Kidney (tissue), 22 donors: ENCODE measurements at places on chromosomes 3 and 15.
A peak's percentile ranks its signal among the peaks of the same experiment; 100 is the strongest.

GRCh38 chr3:71582036-71582611 is 1.4 kb downstream of the FOXP1 start:
- peak; percentile 84 for DNase-seq

- no peak for DNase-seq
These were observed 497.7 kb upstream of the THBS1 start for GRCh38 chr15:39083213-39083612.

DNA sequence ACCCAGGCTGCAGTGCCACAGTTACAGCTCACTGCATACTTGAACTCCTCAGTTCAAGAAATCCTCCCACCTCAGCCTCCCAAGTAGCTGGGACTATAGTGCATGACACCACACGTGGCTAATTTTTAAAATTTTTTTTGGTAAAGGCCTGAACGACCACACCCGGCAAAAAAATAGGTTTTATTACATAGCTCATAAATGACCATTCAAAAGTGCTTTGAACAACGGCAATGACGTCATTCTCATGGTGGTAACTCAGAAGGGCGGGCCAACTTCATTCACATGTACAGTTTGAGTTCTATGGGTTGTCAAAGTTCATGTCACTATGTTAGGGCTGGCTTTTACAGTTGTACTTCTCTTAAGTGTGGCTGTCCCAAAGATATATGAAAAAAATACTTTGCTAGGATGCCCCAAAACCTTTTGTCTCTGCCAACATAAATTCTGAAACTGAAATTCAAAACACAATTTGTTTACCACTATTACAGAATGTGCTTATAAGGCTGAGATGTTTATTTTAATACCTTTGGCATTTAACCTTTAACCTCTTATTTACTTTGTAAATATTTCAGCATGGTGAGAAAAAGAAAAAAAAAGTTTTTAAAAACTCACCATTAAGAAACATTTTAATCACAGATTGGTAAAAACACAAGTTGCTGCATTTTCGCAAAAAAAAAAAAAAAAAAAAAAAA is 6.2 kb downstream of the MYO1E start:
- DNase-seq, result no peak

DNA sequence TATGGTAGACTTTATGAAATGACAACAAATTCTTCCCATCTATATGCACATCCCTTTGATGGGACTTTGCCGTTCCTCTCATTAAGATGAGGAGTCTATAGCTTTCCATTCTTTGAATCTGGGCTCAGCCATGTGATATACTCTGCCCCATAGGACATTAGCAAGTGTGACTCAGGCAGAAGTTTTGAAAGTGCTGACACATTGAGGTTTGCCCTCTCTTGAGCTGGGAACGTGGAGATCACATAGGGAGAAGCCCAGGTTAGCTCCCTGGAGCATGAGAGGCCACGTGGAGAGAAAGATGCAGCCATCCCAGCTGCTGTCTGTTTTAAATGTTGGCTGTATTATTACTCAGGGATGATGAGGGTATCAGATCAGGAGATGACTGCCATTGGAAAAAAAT is 67.7 kb upstream of the OXTR start:
- DNase-seq, result no peak

- no peak for DNase-seq
These were observed 41.5 kb downstream of the FGF12 start for GRCh38 chr3:192685801-192686200.

- DNase-seq, result no peak
These were observed 82.9 kb downstream of the IQSEC1 start for GRCh38 chr3:12990306-12990705.

- DNase-seq, result peak; percentile 49
These were observed 83.5 kb downstream of the C3orf70 start for GRCh38 chr3:185069037-185070030.
